ENCODE measurements at places on chromosomes 3 and 15. TPM values are rescaled to one million over a fixed set of nuclear protein-coding genes. Genes with fewer than 3 reads are reported as not detected.

GRCh38 chr3:186949281-186949982, 19.1 kb downstream of the ST6GAL1 start:
- DNase-seq = no peak

GRCh38 chr15:29825227-29825626, 3.0 kb upstream of the TJP1 start:
- no peak for DNase-seq

DNA sequence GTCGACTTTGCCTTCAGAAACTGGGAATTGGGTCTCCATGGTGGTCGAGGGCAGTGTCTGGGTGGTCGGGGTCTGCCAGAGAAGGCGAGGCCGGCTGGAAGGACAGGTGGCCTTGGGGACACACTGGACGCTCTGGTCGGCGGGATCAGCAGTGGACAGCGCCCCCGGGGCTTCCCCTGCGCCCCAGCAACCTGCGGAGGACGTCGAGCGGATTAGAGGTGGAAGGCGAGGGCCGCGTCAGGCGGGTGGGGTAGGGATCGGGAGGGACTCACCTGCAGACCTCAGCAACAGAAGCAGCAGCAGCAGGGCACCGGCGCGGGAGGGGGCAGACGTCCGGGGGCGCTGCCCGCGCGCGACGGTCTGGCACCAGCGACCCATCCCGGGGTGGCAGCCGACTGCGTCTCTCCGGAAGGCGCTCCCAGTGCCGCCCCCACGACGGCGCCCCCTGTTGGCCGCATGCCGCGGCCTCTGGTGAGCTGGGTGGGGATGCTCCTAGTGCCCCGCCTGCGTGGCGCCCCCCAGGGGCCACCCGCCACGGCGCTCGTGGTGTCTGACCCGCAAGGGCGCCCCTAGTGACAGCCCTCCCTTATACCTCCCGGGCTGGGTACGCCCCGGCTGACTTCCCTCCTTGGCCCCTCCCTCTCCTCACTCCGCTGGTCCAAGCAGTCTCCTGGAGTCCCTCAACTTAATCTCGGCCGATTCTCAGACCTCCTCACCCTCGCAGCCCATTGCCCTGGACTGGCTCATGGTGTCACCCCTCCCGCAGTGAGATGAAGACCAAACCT, at the start of gene PRSS50:
TSS of gene PRSS50 (minus strand) at position 423 of the 785 bp plus-strand sequence. CDS start at position 378, 45 bp downstream.
- DNase-seq = peak; percentile 47

- peak; percentile 58 for DNase-seq
These were observed 18.3 kb downstream of the MYZAP start for GRCh38 chr15:57609805-57610529.

- no peak for DNase-seq
These were observed 633.8 kb downstream of the IGSF11 start for GRCh38 chr3:118400886-118401285.

DNA sequence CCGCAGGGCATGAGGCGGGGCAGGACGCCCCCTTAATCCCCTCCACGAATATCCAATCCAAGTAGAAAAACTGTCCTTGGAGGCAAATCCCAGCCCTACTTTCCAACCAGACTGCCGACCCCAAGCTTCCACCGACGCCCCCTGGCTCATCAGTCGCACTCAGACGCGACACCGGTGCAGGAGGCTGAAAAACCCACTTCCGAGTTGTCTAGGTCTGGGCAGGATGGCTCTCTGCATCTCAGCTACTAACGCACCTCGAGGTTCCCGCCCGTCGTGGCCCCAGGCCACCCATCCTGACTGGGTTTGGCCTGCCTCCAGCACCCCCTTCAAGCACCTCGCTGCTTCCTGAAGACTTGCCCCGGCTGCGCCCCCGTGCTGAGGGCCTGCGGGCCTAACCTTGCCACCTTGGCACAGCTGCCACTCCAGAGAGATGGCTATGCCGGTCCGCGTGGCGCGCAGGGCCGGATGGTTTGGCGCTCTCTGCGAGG, 15.5 kb downstream of the RGMA start:
- peak; percentile 72 for DNase-seq

- DNase-seq = no peak
These were observed 251.7 kb upstream of the GOLGA6L4 start for GRCh38 chr15:83983634-83984458.

DNA sequence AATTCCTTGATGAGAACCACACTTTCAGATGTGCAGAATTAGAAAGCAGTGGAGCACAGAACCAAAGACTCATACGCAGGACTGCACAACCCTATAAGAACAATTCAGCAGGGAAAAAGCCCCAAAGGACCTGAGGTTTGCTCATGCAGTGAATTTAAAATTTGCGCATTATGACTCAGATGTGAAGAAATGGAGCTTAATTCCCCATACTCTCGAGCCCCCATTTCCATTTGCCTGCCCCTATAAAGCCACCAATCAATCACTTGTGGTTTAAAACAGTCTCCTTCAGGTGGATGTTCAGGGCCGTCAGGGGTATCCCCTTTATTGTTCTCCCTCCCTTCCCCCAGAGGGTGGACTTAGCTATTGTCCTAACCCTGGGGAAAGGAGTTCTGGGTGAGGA, 221.2 kb downstream of the IGSF11 start:
- no peak for DNase-seq

DNA sequence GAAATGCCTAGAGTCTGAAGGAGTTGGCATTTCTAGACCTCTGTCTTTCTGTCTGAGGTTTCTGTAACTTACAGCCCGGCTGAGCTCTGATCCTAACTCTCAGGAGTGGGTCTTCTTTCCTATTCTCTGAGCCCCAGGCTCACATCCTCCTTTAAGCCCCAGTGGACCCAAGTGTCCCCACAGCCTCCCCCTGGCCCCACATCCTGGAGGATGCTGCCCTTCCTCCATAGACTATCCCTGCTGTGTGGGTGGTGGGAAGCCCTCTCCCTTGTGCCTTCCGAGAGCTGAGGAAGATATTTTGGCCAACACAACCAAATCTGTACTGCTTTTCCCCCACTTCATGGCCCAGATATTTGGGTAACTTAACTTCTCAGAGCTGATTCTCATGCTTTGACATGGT, 151.3 kb downstream of the LRTM1 start:
- DNase-seq = no peak

DNA sequence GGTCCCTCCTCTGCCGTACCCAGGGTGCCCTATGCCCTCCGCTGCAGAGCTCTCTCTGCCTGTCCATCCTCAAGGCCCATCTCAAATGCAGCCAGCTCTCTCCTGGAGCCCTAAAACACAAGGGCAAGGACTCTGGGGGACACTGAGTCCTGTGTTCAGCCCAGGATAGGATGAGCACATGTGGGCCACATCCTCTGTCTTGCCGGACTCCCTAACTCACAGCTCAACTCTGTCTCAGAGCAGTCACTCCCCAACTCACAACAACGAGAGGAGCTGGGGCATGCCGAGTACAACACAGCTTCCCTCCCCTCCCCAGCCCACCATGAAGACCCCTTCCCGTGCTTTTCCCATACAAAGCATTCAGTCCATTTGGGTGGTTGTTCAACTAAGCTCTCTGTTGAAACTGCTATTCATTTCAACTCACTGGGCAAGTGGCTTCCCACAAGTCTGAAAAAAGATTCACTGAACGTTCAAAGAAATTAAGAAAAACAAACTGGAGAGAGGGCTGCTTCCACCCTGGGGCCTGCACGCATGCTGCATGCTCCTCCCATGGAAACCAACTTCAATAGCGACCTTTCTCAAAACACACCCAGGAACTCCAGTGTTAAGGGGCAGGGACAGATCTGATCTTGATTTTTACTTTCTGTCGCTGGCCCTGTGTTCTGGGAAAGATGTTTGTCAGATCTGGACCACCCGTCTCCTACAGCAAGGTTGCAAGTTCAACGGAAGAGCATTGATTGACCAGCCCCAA, 124.3 kb upstream of the IGF1R start:
- no peak for DNase-seq

DNA sequence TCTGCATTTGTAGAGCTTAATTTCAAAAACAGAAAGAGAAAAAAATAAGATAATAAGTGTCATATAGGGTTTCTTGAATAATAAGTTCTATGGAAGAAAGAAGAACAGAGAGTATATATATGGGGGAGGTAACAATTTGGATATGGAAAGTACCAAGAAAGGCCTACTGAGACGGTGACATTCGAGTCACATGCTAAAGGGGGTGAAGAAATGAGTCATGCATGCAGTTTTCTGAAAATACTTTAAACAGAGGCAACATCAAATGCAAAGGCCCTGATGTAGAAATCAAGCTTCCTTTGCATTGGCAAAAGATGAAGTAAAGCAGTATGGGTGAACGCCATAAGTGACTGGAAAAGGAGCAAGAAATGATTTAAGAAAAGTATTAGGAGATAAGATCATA, 371.6 kb upstream of the ZNF385D start:
- no peak for DNase-seq

- no peak for DNase-seq
These were observed 1.4 kb upstream of the RAB5A start for GRCh38 chr3:19945534-19945933.

DNA sequence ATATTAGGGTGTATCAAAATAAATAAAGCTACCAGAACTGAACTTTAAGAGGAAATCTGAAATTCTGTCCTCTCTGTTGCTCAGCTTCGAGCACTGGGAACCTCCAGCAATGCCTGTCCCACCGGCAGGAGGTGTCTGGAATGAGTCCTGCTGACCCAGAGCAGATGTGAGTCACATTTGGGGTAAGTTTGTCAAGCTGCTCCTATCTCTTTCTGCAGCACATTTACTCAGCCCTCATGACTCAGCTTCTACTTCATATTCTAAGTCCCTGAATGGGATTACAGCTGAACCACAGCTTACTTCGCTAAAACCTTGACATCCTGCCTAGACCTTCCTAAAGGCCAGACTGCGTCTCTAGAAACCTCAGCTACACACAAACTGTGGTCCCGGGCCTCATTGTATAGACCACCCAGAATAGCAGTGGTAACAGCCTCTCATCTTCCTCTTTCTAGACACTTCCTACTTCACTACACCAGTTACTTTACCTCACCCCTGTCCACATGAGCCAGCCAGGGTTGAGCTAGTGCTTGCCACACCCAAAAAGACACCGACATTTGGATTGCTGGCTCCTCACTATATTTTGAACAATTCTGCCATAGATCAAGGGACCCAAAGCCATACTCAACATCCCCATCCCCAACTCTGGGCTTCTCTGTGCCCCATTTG, 109.6 kb upstream of the TMCO5A start:
- peak; percentile 10 for DNase-seq

Gene GOLGA8R
- 0.30 TPM for polyA plus RNA-seq

Gene ZBED2
- not detected for polyA plus RNA-seq

Gene SH2D7
- polyA plus RNA-seq = not detected

Gene ZNF660
- polyA plus RNA-seq = 0.18 TPM

Gene CLDN16
- polyA plus RNA-seq = not detected
